Epithelial cell of prostate (primary cell): ENCODE measurements at places on chromosomes 6 and 20.

GRCh38 chr6:96236471-96236870 is 220.7 kb downstream of the FUT9 start:
- no peak for DNase-seq

DNA sequence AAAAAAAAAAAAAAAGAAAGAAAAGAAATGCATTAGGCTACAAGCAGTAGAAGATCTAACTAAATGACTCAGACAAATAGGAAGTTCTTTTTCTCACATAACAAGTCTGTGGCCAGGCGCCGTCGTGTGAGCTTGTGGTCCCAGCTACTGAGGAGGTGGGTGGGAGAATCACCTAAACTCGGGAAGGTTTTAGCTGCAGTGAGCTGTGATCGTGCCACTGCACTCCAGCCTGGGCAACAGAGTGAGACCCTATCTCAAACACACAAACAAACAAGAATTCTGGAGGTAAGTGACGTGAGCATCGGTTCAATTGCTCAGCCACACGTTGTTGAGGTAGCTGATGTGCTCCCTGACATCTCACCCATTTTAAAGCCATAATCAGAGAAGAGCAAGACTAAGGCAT is 37.9 kb upstream of the SLC23A2 start:
- no peak for DNase-seq

GRCh38 chr20:9689041-9689440 is 149.8 kb downstream of the PAK5 start:
- no peak for DNase-seq

DNA sequence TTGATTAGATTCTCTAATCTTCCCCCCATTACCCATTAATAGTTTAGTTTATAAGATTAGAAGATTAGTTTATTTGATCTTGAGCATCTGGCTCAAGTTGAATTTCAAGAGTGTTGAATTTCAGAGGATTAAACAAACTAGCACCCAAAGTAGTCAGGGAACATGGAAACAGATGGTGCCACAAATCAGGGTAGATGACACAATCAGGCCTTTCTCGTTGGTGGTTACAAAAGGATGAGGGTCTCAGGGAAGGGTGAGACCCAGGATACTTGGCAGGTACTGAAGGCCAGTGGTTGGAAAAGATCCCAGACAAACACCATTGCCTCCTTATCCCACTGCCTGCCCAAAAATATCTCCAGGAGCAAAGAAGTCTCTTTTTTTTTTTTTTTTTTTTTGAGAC is 29.5 kb upstream of the ADGRF1 start:
- no peak for DNase-seq

- no peak for DNase-seq
These were observed 217.9 kb downstream of the PRL start for GRCh38 chr6:22078802-22079545.

GRCh38 chr6:159931112-159931511 is 37.8 kb upstream of the IGF2R start:
- no peak for DNase-seq

DNA sequence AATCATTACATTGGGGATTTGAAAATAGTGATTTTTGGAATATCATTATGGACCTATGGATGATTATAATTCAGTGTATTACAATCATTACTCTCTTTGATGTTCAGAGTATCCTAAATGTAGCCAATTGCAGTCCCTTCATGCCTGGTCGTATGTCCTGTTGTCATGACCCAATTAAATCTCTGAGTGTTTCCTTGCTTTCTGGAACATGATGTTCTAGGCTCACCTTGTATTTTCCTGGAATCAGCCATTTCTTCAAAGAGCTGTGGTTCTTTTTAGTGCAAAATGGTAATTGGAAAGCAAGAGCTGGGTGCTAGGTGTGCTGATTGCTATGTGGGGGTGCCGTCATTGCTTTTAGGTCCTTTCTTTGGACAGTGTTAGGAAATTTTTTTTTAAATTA is 100.7 kb upstream of the RNF24 start:
- no peak for DNase-seq

DNA sequence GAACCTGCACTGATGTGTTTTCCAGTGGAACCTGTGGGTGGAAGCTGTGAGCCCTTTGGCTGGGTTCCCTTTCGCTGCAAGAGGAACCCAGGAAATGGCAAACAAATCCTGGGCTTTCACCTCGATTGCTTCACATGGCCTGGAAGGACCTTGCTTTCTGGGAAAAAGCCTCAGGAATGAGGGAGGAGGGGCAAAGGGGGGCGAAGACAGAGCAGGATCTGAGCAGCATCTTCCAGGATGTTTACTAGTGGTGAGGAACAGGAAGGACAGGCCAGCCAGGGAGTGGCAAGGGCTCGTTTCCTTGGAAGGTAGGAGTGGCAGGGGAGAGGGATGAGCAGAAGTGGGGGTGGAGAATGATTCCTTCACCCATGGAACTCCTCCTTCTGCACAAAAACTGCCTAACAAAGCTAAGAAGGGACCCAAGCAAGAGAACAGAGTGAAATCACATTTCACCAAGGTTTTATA is 5.9 kb downstream of the SLC2A10 start:
- DNase-seq, result no peak

- DNase-seq, result no peak
These were observed 55.5 kb downstream of the NCOA3 start for GRCh38 chr20:47557218-47557617.

GRCh38 chr6:111536910-111537527 is 54.0 kb upstream of the REV3L start:
- no peak for DNase-seq
